ENCODE measurements at places on chromosomes 1 and 21. TPM values are rescaled to one million over a fixed set of nuclear protein-coding genes. Genes with fewer than 3 reads are reported as not detected.
A peak's percentile ranks its signal among the peaks of the same experiment; 100 is the strongest.

Gene ATP8B2
- polyA plus RNA-seq = 25.1 TPM

Gene TMPRSS3
- polyA plus RNA-seq = 2.7 TPM

DNA sequence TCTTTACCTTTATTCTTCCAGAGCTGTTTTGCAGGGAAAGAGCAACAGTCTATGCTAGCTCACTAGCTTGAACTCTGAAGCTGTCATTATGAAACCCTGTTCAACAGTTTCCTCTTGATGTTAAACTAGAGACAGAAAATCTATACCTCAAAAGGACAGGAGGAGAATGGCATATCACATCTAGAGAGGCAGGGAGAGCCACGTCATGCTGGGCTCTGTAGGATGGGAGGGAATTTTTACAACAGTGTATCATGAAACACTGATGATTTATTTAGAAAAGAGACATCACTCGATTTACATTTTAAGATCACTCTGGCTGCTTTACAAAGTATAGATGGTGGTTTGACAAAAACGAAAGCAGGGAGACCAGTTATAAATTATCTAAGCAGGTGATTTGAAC, 224.9 kb upstream of the COA6 start:
- no peak for DNase-seq

GRCh38 chr1:180208264-180208663, 21.8 kb upstream of the LHX4 start:
- DNase-seq = no peak

DNA sequence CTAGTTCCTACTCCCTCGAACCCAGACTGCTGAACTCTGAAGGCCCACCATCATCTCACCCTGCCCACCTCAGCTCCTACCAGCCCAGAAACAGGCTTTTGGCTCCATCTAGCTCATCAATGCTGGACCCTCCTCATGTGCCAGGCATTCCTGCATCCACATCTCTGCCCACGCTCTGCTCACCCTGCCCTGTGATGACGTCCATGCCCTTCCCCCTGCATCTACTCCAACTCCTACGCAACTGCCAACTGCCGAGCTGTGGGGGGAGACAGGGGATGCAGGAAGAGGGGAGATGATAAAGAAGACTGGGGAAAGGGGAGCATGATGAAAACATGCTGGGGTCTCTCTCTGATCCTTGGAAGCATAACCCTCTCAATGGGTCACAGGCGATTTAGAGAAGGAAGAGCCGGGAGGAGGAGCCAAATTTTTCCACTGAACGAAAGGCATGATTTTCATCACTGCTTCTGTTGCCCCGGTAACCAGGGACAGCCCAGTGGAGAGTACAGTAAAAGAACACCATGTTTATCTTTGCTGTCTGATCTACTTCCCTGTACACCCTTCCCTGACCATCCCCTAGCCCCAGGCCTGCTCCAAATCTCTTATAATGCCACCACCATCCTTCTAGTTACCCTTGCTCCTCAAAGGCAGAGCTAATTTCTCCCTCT, 44.3 kb downstream of the CD34 start:
- DNase-seq = no peak

- DNase-seq = no peak
These were observed 1616.2 kb upstream of the B3GALT2 start for GRCh38 chr1:194802572-194802971.

GRCh38 chr1:47468709-47469389, 31.0 kb downstream of the FOXD2 start:
- DNase-seq = peak; percentile 33

DNA sequence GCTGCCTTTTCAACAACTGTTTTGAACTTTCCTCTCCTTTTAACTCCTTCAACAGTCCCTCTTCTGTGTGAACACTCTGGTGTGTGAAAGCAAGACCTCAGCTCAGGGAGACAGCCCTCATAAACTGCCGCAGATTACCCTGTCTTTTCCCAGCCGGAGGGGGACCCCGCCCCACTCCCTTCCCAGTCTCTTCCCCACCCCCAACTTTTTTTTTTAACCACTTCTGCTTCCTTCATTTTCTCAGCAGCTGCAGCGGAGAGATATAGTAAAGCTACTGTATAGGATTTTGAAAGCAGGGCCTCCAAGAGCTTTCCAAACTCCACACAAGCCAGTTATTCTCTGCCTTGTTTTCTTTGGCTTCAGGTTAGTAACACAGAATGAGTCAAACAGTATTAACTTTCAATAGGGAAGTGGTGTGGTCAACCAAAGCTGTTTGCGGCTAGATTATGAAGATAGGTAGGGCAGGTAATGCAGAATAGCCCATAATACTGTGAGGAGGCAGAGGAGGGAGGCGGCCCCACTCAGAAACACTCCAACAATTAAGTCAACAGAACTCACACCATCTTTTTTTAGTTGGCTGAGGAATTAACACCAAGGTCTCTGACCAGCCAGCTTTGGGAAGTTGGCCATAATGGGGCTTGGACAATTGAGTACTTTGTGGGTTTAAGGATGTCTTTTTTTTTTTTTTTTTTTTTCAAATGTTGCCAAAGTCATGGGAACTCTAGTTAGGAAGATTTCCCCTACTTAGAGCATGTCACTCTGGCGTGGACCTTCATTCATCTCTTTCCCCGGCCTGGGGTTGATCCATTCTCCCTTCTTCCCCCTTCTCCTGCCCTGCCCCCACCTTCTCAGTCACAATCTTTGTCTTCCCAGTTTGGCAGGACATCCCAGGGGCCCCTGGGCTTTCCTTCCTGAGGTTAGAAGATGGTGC, 177.0 kb downstream of the CLIC6 start:
- DNase-seq = peak; percentile 43

GRCh38 chr1:5611431-5611830, 380.8 kb downstream of the NPHP4 start:
- no peak for DNase-seq

Data from renal cortex interstitium (tissue), 15 donors.